ENCODE measurements at places on chromosomes 12 and 14. TPM values are rescaled to one million over a fixed set of nuclear protein-coding genes. Genes with fewer than 3 reads are reported as not detected.

KRT79 gene
- not detected for total RNA-seq

OTUB2 gene
- not detected for total RNA-seq

INF2 gene
- 42.2 TPM for total RNA-seq

CNTN1 gene
- total RNA-seq = not detected

PSMB11 gene
- total RNA-seq = not detected

DNA sequence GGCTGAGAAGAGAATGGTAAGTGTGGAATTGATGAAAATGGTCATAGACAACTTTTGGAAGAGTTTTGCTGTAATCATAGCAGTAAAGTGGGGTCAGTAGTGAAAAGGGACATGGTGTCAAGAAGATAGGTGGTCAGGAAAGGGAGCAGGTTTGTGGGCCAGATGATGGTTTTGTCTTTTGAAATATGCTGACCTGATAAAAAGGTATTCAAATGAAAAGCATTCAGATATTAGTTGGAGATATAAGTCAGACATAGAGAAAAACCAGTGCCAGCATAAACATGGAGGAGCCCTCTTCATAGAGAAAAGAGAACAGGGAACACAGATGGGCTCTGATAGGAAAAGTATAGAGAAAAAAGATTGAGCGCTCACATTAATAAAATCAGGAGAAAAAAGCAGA is 518.3 kb downstream of the NRXN3 start:
- DNase-seq = no peak

- DNase-seq = no peak
These were observed 527.0 kb upstream of the ATP2B1 start for GRCh38 chr12:90235642-90236041.

DNA sequence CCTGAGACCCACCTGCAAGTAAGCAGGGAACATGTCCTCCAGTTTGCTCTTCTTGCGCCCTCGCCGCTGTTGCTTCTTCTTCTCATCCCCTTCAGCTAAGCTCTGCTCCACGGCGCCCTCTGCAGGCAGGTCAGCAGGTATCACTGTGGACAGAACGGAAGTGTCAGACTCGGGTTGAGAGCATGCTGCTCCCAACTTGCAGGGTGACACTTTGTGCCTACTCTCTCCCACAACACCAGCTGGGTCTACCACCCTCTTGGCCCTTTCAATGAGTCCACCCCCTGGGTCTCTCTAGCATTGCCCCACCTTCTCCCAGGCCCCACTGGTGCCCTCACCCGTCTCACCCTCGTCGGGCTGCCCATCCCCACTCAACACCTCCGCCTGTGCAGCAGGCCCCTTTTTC is 16.7 kb downstream of the KMT2D start:
- DNase-seq = peak; percentile 84

GRCh38 chr14:73477618-73478266 is 13.0 kb upstream of the RIOX1 start:
- no peak for DNase-seq

DNA sequence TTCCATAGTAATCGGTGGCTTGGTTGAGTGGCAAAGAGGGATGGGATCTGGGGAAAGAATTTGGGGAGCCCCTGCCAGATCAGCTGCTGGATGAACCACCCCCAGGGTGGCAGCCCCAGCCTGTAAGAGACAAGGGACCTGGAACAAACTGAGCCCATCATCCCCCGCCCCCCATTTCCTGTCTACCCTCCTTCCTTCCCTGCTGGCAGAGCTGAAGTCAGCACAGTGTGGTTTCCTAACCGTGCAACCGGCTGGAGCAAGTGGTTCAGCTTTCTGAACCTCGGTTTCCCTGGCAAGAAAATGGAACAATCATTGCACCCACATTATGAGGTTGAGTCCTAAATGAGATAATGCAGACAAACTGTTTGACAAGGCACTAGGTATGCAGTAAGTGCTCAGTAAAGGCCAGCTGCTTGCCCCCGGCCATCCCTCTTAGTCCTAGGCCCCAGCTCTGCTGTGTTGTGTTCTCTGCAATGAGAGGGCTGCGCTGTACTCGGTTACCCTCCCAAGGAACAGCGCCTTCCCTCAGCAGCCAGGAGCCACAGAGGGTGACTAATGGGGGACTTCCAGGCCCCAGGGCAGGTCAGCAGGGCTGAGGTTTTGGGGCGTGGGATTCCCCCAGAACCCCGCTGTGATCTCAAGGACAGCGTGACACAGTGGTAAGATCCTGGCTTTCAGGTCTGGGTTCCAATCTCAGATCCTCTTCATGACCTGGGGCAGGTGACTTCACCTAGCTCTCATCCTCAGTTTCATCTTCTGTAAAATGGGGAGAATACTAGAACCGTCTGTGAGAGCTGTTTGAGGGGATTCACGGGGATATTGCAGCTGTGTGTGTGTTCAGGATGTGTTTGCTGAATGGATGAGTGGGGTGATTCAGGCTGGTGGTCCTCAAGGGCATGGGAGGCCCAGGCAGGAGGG is 16.5 kb downstream of the SELPLG start:
- peak; percentile 55 for DNase-seq

- DNase-seq = no peak
These were observed 342.6 kb upstream of the NAV3 start for GRCh38 chr12:77488041-77488620.

DNA sequence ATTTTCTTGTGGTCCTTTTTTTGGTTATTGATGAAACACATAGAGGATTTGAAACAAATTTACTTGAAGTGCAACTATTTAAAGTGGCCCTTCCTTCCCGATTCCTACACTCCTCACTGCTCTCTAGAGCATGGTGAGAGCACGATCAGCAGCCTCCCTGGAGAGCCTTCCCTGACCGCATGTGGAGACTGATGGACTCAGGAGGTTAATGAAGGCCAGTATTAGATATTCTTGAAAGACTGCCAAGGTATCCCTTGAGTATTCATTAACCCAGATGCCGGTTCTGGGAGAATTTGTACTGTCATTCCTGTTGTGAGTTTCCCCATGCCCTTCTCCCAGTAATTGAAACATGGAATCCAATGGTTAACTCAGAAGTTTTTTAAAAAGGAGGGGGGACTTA is 102.8 kb upstream of the FGD4 start:
- no peak for DNase-seq

DNA sequence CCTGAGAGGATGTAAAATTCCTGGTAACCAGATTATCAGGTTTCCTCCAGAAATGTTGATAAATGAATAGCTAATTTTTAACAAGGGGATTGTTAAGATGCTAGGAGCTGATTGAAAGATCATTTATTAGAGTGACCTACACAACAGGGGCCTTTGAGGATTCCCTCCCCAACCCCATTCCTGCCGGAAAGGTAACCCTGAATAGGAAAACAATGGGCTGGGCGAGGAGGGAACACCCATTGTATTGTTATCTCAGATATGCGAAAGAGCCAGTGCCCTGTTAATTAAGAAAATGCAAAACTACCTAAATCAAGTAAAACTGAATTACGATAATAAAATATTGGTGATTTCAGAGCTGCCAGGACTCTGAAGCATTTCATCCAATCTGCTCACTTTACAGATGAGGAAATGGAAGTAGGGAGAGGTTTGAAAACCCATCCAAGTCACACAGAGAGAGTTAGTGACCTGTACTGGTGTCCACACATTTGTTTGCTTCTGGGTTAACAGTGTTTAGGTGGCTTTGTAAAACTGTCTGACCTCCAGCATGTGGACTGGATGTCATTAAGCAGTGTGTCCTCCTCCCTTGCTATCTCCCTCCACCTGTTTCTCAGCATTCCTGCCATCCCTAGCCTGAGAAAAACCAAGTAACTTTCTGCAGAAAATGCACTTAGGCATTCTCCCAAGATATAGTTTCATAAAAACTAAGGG is 214.8 kb downstream of the TTC6 start:
- no peak for DNase-seq

DNA sequence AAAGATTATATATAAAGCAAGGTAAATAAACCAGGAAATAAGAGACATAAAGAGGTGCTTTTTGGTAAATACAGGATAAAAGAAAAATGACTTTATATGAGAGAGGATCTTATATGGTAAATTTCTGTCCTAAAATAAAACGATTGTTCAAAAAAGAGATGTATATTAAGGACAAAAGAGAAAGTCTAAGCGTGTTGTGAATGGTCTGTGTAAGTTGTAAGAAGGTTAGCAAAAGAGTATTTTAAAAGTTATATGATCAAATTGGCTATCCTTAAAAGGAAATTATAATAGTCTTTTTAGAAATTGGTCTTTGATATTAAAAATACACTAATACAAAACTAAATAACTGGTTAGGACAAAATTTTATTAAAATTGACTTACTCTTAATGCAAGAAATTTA is 14.1 kb upstream of the ACSM4 start:
- no peak for DNase-seq

DNA sequence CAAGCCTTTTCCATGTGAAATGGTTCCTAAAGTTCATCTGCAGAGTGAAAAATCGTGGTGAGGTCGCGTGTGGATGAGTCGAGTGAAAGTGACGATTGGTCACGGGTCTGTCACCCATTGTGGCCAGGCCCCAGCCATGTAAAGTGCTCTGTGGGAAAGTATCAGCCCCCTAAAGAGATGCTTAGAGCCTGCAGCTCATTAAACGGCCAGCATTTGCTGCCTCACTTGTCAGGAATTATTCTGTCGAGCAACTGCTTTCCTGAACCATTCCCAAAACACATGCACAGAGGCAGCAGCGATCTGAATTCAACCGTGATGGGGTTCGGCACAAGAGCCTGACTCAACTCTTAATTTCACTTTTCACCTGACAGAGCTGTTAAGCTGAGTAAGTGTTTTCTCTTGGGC is 16.0 kb downstream of the DBX2 start:
- DNase-seq = no peak

DNA sequence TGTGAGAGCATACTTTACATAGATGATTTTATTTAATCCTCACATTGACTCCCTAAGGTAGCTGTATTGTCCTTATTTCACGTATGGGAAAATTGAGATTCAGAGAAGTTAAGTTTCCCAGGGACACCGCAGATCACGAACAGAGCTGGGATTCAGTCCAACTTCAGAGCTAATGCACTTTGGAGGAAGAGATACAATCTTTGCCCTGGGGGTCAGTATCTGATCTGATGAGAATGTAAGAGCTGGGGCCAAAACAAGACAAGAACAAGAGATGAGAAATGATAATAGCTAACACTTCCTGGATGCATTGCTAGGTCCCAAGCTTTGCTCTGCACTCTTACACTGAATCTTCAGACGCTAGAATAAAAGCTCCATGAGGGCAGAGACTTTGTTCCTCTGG is 6.0 kb upstream of the CSAD start:
- peak; percentile 1 for DNase-seq

- DNase-seq = no peak
These were observed 592.5 kb upstream of the USP15 start for GRCh38 chr12:61667676-61668075.

All from CD8-positive, alpha-beta T cell (primary cell).